ENCODE measurements at places on chromosomes 5 and 9.

- DNase-seq: no peak
Observed at GRCh38 chr9:35862328-35862727, 7.9 kb downstream of the OR13J1 start.

- DNase-seq: no peak
Observed at GRCh38 chr5:154201108-154201769, 10.7 kb downstream of the GALNT10 start.

DNA sequence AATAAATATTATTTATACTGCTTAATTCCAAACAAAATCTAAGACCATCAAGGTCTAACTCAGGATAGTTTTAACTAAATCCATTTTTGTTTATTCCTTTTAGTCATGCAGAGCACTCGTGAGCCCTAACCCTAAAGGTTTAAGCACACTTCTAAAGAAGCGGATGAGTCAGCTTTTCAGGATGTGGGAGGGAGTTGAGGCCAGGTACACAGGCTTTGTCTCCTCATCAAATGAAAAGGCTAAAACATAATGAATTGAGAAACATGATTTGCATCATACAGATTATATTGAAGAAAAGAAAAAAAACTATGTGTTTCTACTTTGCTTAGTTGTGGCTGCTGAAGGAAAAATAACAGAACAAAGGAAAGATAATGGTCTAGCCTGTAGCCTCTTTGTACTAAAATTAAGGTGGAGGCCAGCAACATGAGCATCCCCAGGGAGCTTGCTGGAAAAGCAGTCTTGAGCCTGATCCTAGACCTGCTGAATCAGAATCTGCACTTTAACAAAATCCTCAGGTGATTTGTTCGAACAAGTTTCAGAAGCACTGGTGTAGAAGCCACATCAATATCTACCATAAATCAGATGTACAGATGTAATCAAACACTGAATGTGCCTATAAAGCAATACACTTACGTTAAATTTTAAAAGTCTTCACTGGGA, 21.1 kb upstream of the ISCA1 start:
- no peak for DNase-seq

DNA sequence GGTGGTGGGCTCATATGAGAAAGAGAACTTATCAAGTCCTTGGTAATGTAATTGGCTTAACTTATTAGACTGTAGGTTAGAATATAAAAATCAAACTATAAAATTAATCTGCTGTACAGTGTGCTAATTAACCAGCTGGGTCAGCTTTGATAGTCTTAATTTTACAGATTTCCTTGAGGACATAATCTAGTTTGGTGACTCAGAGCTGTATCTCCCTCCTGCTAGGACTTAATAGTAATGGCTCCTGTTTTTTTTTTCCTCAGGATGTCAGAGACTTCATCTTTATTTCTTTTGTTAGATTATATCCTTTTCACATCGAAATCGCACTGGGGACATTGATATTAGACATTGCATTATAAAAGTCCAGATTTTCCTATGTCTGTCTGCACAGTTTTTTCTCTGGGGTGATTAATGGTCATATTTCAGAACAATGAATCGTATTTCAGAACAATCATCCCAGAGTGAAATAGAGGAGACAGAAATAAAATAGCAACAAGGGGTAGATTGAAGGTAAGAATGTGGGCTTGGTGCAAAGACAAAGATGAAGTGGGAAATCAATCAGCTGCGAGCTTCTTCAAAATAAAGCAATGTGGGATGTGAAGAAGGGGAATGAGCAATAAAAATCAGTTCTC, 346.4 kb upstream of the RIOK2 start:
- no peak for DNase-seq

DNA sequence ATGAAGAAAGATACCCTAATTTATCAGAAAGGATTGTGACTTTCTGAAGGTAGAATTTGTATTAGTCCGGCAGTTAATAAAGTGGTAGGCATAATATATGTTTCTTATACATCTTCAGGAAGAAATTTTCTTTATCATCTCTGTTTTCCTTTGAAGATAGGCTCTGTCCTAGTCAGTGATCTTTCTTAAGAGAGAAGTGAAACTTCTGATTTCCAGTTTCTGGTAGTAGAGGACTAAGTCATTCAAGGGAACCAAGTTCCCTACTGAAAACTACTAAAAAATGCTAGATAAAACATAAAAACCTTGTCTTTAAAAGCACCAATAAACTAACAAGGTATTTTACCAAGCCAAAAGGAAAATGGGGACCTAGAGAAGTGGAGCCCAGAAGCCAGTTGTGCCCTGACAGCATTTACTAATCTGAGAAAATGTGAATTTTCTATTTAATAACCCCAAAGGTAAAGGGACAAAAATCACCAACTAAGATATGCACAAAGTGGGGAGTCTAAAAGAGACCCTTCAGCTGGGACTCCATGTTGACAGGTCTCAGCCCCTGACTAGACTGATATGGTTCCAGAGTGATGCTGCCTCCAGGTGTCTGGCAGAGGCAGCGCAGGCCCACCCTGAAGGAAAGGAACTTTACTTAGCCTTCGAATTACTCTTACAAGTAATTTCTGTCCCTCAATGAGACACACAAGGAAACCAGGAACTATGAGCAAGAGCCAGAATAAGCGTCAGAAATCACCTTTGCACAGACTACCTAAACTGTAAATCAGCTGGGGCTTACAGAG, 72.7 kb downstream of the FAM78A start:
- DNase-seq: no peak

GRCh38 chr9:18629136-18629535, 155.2 kb downstream of the ADAMTSL1 start:
- no peak for DNase-seq

DNA sequence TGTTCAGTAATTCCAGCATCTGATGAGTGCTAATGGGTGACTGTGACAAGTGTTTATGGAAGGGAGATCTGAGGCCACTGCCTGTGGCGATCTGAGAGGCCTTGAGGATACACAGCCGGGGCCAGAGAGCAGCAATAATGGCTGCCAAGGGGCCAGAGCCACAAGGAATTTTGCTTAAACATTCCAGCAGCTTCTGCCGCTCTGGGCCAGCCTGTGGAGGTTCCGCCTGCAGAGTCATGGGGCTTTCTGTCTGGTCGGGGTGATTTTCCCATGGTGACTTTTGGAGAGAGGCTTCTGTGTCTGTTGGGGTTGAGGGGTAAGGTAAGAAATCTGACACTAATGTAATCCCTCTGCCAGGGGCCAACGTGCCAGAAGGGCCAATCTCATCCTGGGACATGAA, 353.5 kb downstream of the ADAMTS6 start:
- no peak for DNase-seq

- no peak for DNase-seq
Observed at GRCh38 chr5:95743877-95744276, 12.7 kb downstream of the RHOBTB3 start.

DNA sequence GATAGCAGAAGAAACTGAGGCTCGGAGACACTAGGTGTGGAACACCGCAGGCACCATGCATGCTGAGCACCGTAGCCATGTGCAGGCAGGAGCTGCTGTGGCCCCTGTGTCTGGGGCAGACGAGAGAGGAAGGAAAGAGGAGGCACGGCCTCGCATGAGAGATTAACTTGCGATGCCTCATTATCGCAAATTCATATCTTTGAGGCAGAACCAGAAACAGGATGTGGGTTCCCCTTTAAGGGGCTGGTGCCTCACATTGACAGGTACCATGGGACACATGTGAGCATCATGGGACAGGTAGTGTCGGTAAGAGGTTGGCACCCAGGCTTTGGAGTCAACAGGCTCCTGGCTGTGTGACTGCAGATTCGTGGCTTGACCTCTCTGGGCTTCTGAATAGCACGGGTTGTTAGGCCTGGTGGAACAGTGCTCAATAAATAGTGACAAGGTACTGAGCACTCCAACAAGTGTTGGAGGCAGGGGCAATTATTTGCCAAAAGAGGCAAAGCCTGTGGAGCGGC, 40.8 kb downstream of the NAIF1 start:
- no peak for DNase-seq

- DNase-seq: no peak
Observed at GRCh38 chr9:77793849-77794248, 145.7 kb upstream of the GNA14 start.

- DNase-seq: no peak
Observed at GRCh38 chr9:16184964-16185646, 632.3 kb downstream of the CCDC171 start.
